ENCODE measurements at places on chromosomes 1 and 21. TPM values are rescaled to one million over a fixed set of nuclear protein-coding genes. Genes with fewer than 3 reads are reported as not detected.
A peak's percentile ranks its signal among the peaks of the same experiment; 100 is the strongest.

The RO60 gene
- total RNA-seq = 68.7 TPM

The RGS5 gene
- 4.4 TPM for total RNA-seq

The ZNF644 gene
- 68.7 TPM for total RNA-seq

DNA sequence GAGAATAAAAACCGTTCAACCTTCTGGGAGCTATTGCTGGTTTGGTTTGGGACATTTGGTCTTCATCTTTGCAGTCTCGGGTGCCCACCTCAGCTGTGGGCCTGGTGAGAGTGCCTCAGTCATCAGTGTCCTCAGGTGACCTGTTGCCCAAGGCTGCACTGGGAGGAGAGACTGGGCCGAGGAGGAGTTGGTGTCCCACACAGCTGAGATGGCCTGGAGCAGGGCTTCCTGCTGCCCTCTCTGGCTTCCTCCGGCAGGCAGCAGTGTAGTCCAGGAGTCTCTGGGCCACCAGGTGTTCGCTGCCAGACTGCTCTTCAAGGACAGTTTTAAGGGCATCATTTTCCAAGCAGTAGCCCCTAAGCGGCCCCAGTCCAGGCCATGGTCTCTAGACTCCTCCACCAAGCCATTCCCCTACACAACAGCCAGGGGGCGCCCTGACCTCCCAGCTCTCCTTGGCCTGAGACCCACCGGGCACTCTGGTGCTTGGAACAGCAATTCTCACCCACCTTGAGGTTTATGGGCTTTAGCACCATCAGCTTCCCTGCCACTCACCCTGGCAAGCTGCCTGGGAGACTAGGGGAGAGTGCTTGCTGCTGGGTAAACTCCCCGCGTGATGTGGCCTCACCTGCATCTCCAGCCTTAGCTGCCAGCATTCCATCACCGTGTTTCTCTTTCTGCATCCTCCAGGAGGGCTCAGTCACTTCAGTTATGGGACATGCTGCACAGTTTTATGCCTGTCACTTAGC is 9.1 kb upstream of the SYTL1 start:
- peaks cover 21% of the 10 kb centered on the region for H3K4me1 ChIP-seq
- H3K27ac ChIP-seq = peak overlapping the region; percentile 34
- H3K4me3 ChIP-seq = no peak overlapping the region
- DNase-seq = peak; percentile 31

GRCh38 chr21:42250422-42251403 is 31.8 kb downstream of the ABCG1 start:
- H3K27me3 ChIP-seq = peaks cover 1% of the 10 kb centered on the region
- no peak for DNase-seq
- no peak overlapping the region for H3K4me3 ChIP-seq

GRCh38 chr1:25520446-25521061 is 22.9 kb upstream of the LDLRAP1 start:
- peaks cover 5% of the 10 kb centered on the region for H3K4me1 ChIP-seq
- H3K27ac ChIP-seq = no peak overlapping the region
- H3K27me3 ChIP-seq = peaks cover 3% of the 10 kb centered on the region
- no peak overlapping the region for H3K4me3 ChIP-seq
- DNase-seq = peak; percentile 44

GRCh38 chr1:223083831-223084230 is 59.2 kb downstream of the TLR5 start:
- no peak overlapping the region for H3K4me3 ChIP-seq
- H3K4me1 ChIP-seq = no peaks in the 10 kb centered on the region
- no peak overlapping the region for H3K27ac ChIP-seq
- no peaks in the 10 kb centered on the region for H3K36me3 ChIP-seq
- peaks cover 2% of the 10 kb centered on the region for H3K27me3 ChIP-seq

GRCh38 chr1:165289556-165289955 is 67.0 kb downstream of the LMX1A start:
- peaks cover 11% of the 10 kb centered on the region for H3K27me3 ChIP-seq
- H3K36me3 ChIP-seq = no peaks in the 10 kb centered on the region

- peaks cover 1% of the 10 kb centered on the region for H3K27me3 ChIP-seq
- no peaks in the 10 kb centered on the region for H3K36me3 ChIP-seq
- DNase-seq = no peak
- H3K4me3 ChIP-seq = no peak overlapping the region
Measured at GRCh38 chr1:247448107-247448791, 9.7 kb downstream of the OR2B11 start.

DNA sequence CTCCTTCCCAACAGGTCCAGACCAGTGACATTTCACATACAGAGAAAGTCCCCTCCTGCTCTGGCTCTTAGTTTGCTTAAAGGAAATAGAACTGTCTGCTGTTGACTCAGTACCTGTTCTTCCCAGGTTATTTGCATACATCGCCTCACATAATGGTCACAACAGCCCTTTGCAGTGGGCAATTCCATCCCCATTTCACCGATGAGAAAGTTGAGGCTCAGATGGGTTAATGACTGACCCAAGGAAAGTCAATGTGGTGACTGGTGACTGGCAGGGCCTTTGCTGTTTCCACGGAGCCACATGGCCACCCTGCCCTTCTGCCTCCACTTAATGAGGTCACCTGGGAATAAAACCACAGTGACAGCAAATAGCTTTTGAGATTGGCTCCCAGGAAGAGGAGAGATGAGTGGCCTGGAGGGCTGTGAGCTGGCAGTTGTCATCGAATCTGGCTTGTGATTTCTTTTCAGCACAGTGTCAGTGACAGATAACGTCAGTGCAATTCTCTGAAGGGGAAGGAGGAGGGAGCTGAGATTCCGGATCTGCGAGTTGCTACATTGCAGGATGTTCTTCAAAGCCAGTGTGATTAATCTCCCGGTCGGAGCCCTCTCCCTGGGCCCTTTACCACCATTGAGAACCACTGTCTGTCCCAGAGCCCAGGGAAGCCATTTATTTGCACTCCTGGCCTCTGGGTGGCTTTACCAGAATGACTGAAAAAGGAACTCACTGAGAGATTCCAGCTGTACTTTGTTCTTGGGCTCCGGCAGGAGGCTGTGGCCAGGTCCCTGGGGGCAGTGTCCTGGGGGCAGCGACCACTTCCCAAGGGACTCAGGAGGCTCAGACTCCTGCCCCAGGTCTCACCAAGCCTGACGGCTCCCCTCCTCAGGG is 117.2 kb downstream of the CNIH3 start:
- peaks cover 35% of the 10 kb centered on the region for H3K4me1 ChIP-seq
- H3K4me3 ChIP-seq = no peak overlapping the region
- H3K27ac ChIP-seq = no peak overlapping the region
- DNase-seq = no peak
- H3K36me3 ChIP-seq = no peaks in the 10 kb centered on the region

DNA sequence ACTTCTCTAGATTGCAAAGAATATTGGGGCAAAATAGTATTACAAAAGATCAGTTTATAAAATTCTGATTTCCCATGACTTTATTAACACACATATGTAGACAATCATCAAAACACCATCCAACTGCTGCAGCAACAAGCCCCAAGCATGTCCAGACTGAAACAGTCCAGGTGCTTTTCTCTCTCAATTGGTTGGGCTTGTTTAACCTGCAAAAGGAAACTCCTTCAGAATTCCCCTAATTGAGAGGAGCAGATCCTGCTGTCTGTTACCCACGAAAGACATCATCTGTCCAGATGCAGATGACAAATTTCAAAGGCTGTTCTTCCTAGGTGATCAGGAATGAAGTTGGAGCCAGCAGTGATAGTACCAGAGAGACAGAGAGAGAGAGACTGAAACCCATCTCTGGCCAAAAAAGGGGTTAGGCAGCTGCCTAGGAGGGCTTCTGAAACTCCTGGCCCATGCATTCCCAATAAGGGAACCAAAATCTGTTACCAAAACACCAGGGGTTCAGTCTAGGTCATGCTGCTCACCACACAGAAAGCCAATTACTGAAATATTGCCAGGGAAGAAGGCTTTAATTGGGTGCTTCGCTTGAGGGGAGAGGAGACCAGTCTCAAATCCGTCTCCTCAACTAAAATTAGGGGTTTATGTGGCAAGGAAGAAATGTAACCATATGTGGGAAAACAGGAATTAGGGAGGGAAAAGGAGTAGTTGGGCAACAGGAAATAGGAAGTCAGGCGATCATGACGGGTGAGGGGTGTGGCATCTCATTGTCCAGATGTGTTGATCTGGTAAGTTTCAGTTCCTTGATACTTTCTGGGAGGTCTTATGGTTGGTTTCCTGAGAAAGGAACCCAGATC is 34.7 kb upstream of the RGL1 start:
- no peaks in the 10 kb centered on the region for H3K4me1 ChIP-seq
- no peak for DNase-seq
- no peaks in the 10 kb centered on the region for H3K27me3 ChIP-seq
- H3K27ac ChIP-seq = no peak overlapping the region

DNA sequence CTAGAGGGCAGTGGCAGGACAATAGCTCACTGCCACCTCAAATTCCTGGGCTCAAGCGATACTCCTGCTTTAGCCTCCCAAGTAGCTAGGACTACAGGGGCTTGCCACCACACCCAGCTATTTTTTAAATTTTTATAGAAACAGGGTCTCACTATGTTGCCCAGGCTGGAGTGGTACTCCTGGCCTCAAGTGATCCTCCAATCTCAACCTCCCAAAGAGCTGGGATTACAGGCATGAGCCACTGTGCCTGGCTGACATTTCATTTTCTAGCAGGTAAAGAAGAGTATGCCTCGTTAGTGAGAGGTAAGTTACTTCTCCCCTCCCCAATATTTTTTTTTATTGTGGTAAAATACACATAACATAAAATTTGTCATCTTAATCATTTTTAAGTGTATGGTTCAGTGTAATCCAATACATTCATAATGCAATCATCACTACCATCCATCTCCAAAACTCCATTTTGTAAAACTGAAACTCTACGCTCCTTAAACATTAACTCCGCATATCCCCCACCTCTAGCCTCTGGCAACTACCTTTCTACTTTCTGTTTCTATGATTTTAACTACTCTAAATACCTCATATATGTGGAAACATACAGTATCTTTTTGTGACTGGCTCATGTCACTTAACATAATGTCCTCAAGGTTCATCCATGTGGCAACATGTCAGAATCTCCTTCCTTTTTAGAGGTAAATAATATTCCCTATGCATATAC is 22.4 kb downstream of the ZZZ3 start:
- peaks cover 11% of the 10 kb centered on the region for H3K4me1 ChIP-seq
- no peaks in the 10 kb centered on the region for H3K27me3 ChIP-seq
- peaks cover 4% of the 10 kb centered on the region for H3K36me3 ChIP-seq

- H3K4me3 ChIP-seq = peak overlapping the region; percentile 82
- DNase-seq = no peak
- no peak overlapping the region for H3K27ac ChIP-seq
- no peaks in the 10 kb centered on the region for H3K36me3 ChIP-seq
- H3K27me3 ChIP-seq = no peaks in the 10 kb centered on the region
Measured at GRCh38 chr1:27361044-27361402, 5.7 kb downstream of the MAP3K6 start.

GRCh38 chr1:206905295-206906164 is 8.3 kb downstream of the IL24 start:
- DNase-seq = no peak
- peaks cover 55% of the 10 kb centered on the region for H3K36me3 ChIP-seq
- H3K4me3 ChIP-seq = peak overlapping the region; percentile 48
- H3K27me3 ChIP-seq = no peaks in the 10 kb centered on the region
- H3K27ac ChIP-seq = peak overlapping the region; percentile 69
- peaks cover 62% of the 10 kb centered on the region for H3K4me1 ChIP-seq

- peaks cover 11% of the 10 kb centered on the region for H3K27me3 ChIP-seq
- no peak for DNase-seq
- H3K4me1 ChIP-seq = peaks cover 46% of the 10 kb centered on the region
- H3K4me3 ChIP-seq = no peak overlapping the region
Measured at GRCh38 chr1:235628316-235629005, 21.1 kb downstream of the GNG4 start.

DNA sequence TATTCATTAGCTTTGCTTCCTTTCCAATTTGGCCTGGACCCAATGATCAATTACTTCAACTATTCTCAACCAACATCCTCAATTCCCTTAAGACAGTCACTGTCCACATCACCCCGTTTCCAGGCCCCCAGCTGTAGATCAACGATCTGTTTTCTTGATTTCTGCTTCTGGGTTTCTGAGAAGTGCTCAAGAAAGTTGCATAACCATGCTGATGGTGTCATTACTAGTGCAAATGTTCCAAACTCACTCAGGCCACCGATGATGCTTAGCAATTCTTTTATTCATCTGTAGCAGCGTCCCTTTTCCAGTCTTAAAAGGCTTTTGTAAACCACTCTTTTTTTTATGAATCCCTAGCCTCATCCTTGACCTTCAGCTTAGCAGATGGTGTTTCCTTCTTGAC is 155.8 kb upstream of the PTGFR start:
- H3K36me3 ChIP-seq = no peaks in the 10 kb centered on the region
- DNase-seq = no peak
- H3K27me3 ChIP-seq = peaks cover 3% of the 10 kb centered on the region
- H3K27ac ChIP-seq = no peak overlapping the region
- no peak overlapping the region for H3K4me3 ChIP-seq

GRCh38 chr21:42913476-42913875 is 12.0 kb downstream of the ERVH48-1 start:
- H3K27me3 ChIP-seq = no peaks in the 10 kb centered on the region
- H3K27ac ChIP-seq = no peak overlapping the region
- no peaks in the 10 kb centered on the region for H3K4me1 ChIP-seq

DNA sequence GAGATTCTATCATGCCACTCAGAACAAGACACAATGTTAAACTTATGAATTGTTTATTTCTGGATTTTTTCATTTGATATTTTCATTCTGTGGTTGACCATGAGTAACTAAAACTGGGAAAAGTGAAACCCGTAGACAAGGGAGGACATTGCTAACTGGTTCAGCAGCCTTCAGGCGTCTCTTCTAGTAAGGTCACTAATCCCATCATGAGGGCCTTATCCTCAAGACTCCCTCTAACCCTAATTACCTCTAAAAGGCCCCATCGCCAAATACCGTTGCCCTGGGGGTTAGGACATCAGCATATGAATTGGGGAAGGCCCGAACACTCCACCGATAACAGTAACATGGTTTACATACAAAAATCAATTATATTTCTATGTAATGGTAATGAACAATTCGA is 247.6 kb downstream of the TM2D1 start:
- no peak for DNase-seq
- no peak overlapping the region for H3K4me3 ChIP-seq
- H3K36me3 ChIP-seq = no peaks in the 10 kb centered on the region
- H3K27ac ChIP-seq = no peak overlapping the region

GRCh38 chr1:230957580-230957989 is 21.1 kb downstream of the TTC13 start:
- H3K4me3 ChIP-seq = no peak overlapping the region
- H3K4me1 ChIP-seq = peaks cover 5% of the 10 kb centered on the region
- H3K27me3 ChIP-seq = no peaks in the 10 kb centered on the region

DNA sequence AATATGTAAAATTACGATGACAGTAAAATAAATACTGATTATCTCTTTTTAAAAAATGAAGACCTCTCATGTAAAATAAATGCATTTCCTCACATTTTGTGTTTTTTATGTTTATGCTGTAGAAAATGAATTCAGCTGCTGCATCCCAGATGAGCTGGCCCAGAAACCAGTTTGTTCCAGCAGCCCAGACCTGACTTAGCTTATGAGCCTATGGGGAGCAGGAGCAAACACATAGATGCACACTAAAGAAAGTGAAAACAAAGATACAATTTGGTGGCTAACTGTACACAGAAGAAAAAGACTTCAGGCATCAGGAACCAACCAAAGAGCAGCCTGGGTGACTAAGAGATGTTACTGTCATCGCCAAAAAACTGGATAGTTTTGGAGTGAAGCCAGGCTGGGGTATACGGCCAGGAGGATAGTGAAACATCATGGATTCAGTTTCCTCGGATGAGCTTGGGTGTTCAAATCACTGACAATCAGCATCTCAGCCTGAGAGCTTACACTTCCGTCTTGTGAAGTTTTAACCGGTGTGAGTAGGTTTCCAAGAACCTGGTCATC is 113.9 kb upstream of the BACE2 start:
- no peaks in the 10 kb centered on the region for H3K4me1 ChIP-seq
- no peak overlapping the region for H3K27ac ChIP-seq
